Dermis microvascular lymphatic vessel endothelial cell (primary cell): ENCODE measurements at places on chromosomes 5 and 9. TPM values are rescaled to one million over a fixed set of nuclear protein-coding genes. Genes with fewer than 3 reads are reported as not detected.

The SLC6A3 gene
- total RNA-seq: not detected in 2 replicates

DNA sequence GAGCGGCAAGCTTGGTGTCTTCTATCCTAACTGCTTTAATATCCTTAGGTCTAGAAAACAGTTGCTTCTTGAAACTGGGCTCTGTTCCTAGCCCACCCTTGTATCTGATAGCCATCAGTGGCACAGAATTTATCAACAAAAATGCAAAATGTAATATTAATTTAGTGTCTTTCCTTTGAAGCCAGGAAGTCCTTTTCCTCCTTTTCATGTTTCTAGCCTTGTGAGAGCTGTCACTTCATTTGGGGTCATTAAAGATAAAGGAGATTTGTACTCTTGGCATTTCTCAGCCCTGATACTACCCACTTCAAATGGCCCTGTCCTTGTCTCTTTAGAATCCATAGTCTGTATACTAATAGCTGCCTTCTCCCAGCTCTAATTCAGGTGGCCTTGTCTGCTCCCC lies 111.0 kb downstream of the GAS1 start:
- no peak for DNase-seq

DNA sequence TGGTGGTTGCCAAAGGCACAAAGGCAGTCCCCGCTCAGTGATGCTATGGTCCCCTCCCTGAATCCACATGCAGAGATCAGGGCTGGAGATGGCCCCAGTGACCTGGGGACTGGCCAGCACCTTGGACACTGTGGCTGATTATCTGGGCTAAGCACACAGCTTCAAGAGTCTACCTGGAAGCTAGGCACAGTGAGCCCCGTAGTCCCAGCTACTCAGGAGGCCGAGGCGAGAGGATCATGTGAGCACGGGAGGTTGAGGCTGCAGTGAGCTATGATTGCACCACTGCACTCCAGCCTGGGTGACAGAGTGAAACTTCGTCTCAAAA lies 8.3 kb upstream of the SCGB3A1 start:
- no peak for DNase-seq

The TICAM2 gene
- 0.13 and 0.25 TPM in 2 replicates for total RNA-seq

The TEX48 gene
- not detected in 2 replicates for total RNA-seq

DNA sequence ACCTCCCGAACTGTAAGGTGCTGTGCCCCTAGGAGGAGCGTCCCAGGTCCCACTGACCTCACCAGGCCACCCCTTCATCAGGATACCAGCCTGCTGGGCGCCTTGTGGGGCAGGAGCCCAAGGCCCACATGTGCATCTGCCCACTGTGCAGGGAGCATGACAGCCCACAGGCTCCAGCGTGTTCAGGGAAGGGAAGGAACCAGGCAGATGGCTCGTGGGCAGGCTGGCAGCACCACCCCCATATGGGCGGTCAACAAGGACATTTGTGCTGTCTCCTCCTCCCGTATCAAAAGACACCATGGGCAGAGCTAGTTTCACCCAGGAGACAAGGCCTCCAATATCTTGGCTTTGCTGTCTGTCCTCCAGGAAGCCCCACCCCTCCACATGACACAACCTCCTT lies 85.5 kb upstream of the PPP1R26 start:
- no peak for DNase-seq

DNA sequence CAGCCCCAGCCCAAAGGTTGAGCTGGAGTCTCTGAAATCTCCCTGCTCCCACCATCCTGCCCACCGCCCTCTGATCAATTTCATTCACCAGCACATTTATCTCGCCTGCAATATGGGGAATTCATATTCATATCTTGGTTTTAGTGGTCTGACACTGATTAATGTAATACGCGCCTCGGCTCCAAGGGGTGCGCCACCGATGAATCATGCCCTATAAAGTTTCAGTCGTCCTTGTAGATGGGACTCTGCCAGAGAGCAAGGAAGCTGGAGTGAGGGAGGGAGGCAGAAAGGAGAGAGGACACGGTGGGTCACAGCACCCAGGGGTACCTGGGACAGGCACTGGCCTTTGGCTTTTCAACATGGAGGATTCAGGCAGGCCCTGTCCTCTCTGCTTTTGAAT lies 8.9 kb downstream of the IRX1 start:
- no peak for DNase-seq

DNA sequence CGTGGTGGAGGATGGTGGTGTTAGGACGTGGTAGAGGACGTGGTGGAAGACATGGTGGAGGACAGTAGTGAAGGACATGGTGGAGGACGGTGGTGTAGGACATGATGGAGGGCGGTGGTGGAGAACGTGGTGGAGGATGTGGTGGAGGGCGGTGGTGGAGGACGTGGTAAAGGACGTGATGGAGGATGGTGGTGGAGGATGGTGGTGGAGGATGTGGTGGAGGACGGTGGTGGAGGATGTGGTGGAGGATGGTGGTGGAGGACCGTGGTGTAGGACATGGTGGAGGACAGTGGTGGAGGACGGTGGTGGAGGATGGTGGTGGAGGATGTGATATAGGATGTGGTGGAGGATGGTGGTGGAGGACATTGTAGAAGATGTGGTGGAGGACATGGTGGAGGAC lies 67.6 kb downstream of the S1PR3 start:
- DNase-seq: no peak

GRCh38 chr9:78112406-78112805 lies 80.8 kb upstream of the GNAQ start:
- DNase-seq: no peak

DNA sequence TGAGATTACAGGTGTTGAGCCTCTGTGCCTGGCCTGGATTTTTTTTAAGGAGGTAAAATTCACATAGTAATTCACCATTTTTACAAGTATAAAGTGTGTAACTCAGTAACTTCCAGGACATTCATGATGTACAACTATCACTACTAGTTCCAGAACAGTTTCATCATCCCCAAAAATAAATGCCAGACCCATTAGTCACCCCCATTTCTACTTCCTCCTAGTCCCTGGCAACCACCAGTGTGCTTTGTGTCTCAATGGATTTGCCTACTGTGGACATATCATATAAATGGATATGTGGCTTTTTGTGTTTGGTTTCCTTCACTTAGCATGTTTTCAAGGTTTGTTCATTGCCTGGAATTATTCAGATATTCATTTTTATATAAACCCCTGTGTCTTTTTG lies 72.5 kb upstream of the PANK3 start:
- DNase-seq: peak; percentile 14

The GCNT1 gene
- total RNA-seq: 3.1 and 6.3 TPM in 2 replicates
